ENCODE measurements at places on chromosomes 2 and 18. TPM values are rescaled to one million over a fixed set of nuclear protein-coding genes. Genes with fewer than 3 reads are reported as not detected.

DNA sequence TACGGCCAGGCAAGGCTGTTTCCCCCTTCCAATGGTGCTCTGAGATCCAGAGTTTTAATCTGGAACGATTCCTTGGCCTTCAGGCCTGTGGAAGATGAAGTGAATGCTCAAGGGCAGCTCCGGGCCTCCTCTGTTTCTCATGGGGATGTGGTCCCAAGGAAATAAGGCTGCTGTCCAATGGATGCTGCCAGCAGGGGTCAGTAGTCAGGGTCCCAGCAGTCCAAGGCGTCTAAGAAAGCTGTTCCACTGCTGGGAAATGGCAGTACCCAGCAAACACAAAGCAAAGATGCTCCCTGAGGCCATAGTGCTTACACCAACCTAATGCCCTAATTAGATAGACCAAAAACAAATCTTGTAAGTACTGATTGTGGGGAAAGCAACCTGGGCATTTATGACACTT is 12.5 kb downstream of the NMS start:
- no peak for DNase-seq
- no peak overlapping the region for H3K27ac ChIP-seq
- H3K36me3 ChIP-seq, result no peaks in the 10 kb centered on the region
- H3K4me1 ChIP-seq, result no peaks in the 10 kb centered on the region

DNA sequence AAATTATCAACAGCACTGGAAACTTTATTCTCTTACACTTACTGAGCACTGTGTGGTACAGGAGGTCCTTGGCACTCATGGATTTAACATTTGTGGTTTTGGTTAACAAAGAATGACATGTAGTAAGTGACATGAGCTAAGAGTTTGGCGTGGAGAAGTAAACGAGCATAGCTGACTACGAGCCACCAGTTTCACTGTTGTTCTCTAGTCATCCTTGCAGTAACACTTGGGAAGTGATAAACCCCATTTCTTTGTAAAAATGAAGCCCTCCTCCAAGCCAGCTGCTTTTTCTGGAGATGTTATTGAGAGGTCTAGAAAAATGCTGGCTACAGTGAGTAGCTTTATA is 32.7 kb downstream of the QPCT start:
- H3K27me3 ChIP-seq, result no peaks in the 10 kb centered on the region
- no peaks in the 10 kb centered on the region for H3K36me3 ChIP-seq
- DNase-seq, result no peak
- H3K27ac ChIP-seq, result peak overlapping the region; percentile 83
- H3K4me3 ChIP-seq, result peak overlapping the region; percentile 42

GRCh38 chr2:102145934-102146333 is 3.4 kb downstream of the IL1R1 start:
- no peaks in the 10 kb centered on the region for H3K36me3 ChIP-seq
- H3K4me3 ChIP-seq, result no peak overlapping the region
- H3K27me3 ChIP-seq, result peaks cover 27% of the 10 kb centered on the region
- H3K27ac ChIP-seq, result no peak overlapping the region
- DNase-seq, result no peak
- peaks cover 4% of the 10 kb centered on the region for H3K4me1 ChIP-seq

- no peak overlapping the region for H3K4me3 ChIP-seq
- no peaks in the 10 kb centered on the region for H3K27me3 ChIP-seq
- no peak for DNase-seq
- H3K27ac ChIP-seq, result no peak overlapping the region
- H3K36me3 ChIP-seq, result no peaks in the 10 kb centered on the region
Measured at GRCh38 chr2:159550231-159550630, 66.1 kb downstream of the BAZ2B start.

DNA sequence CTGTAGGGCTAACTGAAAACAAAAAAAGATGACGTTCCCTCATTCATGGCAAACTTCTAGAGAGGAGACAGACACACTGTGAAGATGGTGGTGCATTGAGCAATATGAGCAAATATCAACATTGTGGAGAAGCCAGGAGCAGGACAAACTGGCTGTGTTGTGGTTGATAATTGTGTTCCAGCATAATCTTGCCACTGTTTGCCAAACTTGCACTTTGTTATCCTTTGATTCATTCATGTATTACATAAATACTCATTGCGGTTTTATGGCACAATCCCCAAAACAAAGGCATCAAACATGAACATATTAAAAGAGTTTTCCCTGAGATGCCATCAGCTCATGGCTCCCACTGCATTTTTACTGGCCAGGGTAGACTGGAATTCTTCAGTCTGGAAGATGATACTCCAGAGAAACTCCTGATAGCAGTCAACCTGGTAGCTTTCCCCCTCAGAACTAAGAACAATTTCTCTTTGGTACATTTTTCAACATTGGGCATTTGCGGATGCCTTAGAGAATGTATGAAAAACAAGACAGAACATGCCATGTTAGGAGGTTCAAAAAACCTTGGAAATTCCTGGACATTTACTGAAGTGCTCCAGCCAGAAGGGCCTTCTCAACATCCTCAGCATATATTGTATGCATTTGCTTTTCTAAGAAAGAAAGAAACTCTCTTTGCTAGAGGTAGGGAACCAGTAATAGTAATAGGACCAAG is 487.4 kb upstream of the CELF4 start:
- H3K27ac ChIP-seq, result no peak overlapping the region
- H3K36me3 ChIP-seq, result no peaks in the 10 kb centered on the region
- no peaks in the 10 kb centered on the region for H3K27me3 ChIP-seq
- H3K4me3 ChIP-seq, result no peak overlapping the region

- peak overlapping the region; percentile 91 for H3K4me3 ChIP-seq
- peaks cover 2% of the 10 kb centered on the region for H3K36me3 ChIP-seq
- H3K4me1 ChIP-seq, result peaks cover 24% of the 10 kb centered on the region
- H3K27me3 ChIP-seq, result no peaks in the 10 kb centered on the region
Measured at GRCh38 chr2:96486696-96487095, 18.5 kb downstream of the NEURL3 start.

DNA sequence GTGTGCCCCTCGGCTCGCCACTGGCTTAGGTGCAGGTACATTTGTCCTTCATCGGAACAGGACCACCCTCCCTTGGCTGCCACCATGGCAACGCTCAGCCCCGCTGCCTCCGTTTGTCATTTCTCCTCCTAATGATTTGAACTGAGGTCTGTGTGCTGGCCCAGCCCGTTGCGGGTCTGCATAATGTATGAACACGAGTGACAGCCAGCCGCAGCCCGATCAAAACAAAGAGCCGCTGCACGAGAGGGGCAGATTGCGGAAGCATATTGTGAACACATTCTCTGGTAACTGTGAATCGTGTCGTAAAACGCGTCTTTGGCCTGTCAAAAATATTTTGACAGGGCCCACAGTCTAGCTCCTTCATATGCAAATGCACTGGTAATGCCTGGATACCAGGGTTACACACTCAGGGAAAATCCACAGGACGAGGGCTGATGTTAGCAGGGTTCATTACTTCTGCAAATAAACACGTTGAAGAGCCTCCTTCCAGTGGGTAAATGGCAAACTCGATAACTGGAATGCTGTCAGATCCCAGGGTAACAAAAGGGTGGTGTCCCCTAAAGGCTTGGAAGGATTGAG is 137.0 kb downstream of the AGAP1 start:
- H3K27ac ChIP-seq, result no peak overlapping the region
- peaks cover 2% of the 10 kb centered on the region for H3K27me3 ChIP-seq
- H3K4me3 ChIP-seq, result no peak overlapping the region
- H3K4me1 ChIP-seq, result no peaks in the 10 kb centered on the region
- DNase-seq, result no peak

- H3K36me3 ChIP-seq, result peaks cover 49% of the 10 kb centered on the region
- peaks cover 20% of the 10 kb centered on the region for H3K4me1 ChIP-seq
- H3K4me3 ChIP-seq, result no peak overlapping the region
- H3K27ac ChIP-seq, result no peak overlapping the region
- DNase-seq, result no peak
Measured at GRCh38 chr2:233546774-233547173, 19.8 kb downstream of the USP40 start.

GRCh38 chr2:24011250-24012104 is 1.6 kb downstream of the MFSD2B start:
- DNase-seq, result no peak
- no peaks in the 10 kb centered on the region for H3K36me3 ChIP-seq
- H3K27me3 ChIP-seq, result peaks cover 19% of the 10 kb centered on the region
- H3K4me1 ChIP-seq, result no peaks in the 10 kb centered on the region
- no peak overlapping the region for H3K4me3 ChIP-seq
- no peak overlapping the region for H3K27ac ChIP-seq

DNA sequence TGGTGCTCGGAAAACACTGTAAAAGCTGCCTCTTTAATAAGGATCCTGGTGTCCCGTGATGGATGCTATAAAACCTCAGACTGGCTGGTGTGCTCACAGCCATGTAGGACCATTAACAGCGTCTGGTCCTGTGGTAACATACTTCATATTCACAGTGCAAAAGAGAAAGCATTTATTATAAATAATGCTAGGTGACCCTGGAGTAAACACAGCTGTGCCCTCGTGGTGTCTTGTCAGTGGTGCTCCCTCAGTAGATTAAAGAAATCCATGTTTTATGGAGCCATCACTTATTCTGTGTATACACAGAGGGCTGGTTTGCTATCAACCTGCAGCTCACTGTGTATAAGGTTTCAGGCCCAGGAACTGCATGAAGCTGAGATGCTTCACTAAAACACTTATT is 106.9 kb downstream of the CDK15 start:
- peaks cover 7% of the 10 kb centered on the region for H3K4me1 ChIP-seq
- no peaks in the 10 kb centered on the region for H3K36me3 ChIP-seq
- H3K27ac ChIP-seq, result no peak overlapping the region
- H3K27me3 ChIP-seq, result no peaks in the 10 kb centered on the region
- no peak for DNase-seq

- no peaks in the 10 kb centered on the region for H3K27me3 ChIP-seq
- H3K27ac ChIP-seq, result peak overlapping the region; percentile 82
- peaks cover 40% of the 10 kb centered on the region for H3K4me1 ChIP-seq
- H3K4me3 ChIP-seq, result peak overlapping the region; percentile 59
- no peaks in the 10 kb centered on the region for H3K36me3 ChIP-seq
Measured at GRCh38 chr2:179275253-179276012, 10.8 kb upstream of the SESTD1 start.

The TMEFF2 gene
- total RNA-seq, result not detected

The CDKL4 gene
- total RNA-seq, result not detected

The PSME4 gene
- total RNA-seq, result 74.3 TPM

The EGR4 gene
- not detected for total RNA-seq

The SNRPD1 gene
- total RNA-seq, result 58.1 TPM

The CGREF1 gene
- total RNA-seq, result 0.31 TPM

The LYG2 gene
- not detected for total RNA-seq

The UGT1A8 gene
- total RNA-seq, result not detected

The DPP10 gene
- total RNA-seq, result not detected

Data from activated B cell treated with CpG ODN at 0.5 μM for 24 hours (primary cell).